Naive thymus-derived CD4-positive, alpha-beta T cell (primary cell): ENCODE measurements at places on chromosomes 12 and 14. TPM values are rescaled to one million over a fixed set of nuclear protein-coding genes. Genes with fewer than 3 reads are reported as not detected.

MMP17 gene
- 0.41 TPM in 1 of 2 replicates, not detected in the other for total RNA-seq

OAS1 gene
- total RNA-seq: 5.1 TPM

FAM186B gene
- total RNA-seq: 0.66 TPM

SYNDIG1L gene
- total RNA-seq: not detected in 2 replicates

ABCC9 gene
- not detected for total RNA-seq

LRRC10 gene
- not detected for total RNA-seq

SCNN1A gene
- 3.6 TPM for total RNA-seq

COQ5 gene
- total RNA-seq: 26.1 and 29.3 TPM in 2 replicates

CCER1 gene
- not detected for total RNA-seq

RD3L gene
- not detected in 2 replicates for total RNA-seq

ARPC3 gene
- 166 TPM for total RNA-seq

TMEM52B gene
- total RNA-seq: not detected

DNAI7 gene
- total RNA-seq: 0.34 TPM

LYZ gene
- 48.5 TPM for total RNA-seq

FOXG1 gene
- not detected in 2 replicates for total RNA-seq

INSM2 gene
- total RNA-seq: not detected

BBOF1 gene
- 0.80 and 1.2 TPM in 2 replicates for total RNA-seq

KRT7 gene
- total RNA-seq: 30.6 and 36.1 TPM in 2 replicates

KLRD1 gene
- 1.7 TPM for total RNA-seq

RASSF9 gene
- not detected for total RNA-seq

AKAP5 gene
- total RNA-seq: 0.73 TPM

PRPH gene
- total RNA-seq: not detected in 2 replicates

SERPINA10 gene
- total RNA-seq: not detected

DDHD1 gene
- 48.2 TPM for total RNA-seq

TCL1B gene
- not detected for total RNA-seq

RABGGTA gene
- total RNA-seq: 76.5 TPM

IRAK4 gene
- total RNA-seq: 63.1 TPM

ABHD4 gene
- total RNA-seq: 14.4 TPM

ARHGDIB gene
- 833 TPM for total RNA-seq

EPYC gene
- not detected for total RNA-seq

PRICKLE1 gene
- total RNA-seq: 0.10 and 0.25 TPM in 2 replicates

TAS2R31 gene
- total RNA-seq: 1.5 TPM

RFLNA gene
- not detected for total RNA-seq

SIRT4 gene
- 1.6 TPM for total RNA-seq

RAB15 gene
- 5.9 TPM for total RNA-seq

SLC38A2 gene
- total RNA-seq: 157 TPM

SMCO2 gene
- total RNA-seq: 0.99 and 1.3 TPM in 2 replicates

AICDA gene
- not detected in 2 replicates for total RNA-seq

MYBPC1 gene
- total RNA-seq: not detected

PTPRB gene
- total RNA-seq: 0.24 TPM

CLEC9A gene
- total RNA-seq: not detected in 2 replicates

BCL11B gene
- 94.1 and 96.3 TPM in 2 replicates for total RNA-seq

KRT73 gene
- 71.7 TPM for total RNA-seq

ARHGAP9 gene
- 347 TPM for total RNA-seq
